ENCODE measurements at places on chromosomes 16 and 17. TPM values are rescaled to one million over a fixed set of nuclear protein-coding genes. Genes with fewer than 3 reads are reported as not detected.
A peak's percentile ranks its signal among the peaks of the same experiment; 100 is the strongest.

DNA sequence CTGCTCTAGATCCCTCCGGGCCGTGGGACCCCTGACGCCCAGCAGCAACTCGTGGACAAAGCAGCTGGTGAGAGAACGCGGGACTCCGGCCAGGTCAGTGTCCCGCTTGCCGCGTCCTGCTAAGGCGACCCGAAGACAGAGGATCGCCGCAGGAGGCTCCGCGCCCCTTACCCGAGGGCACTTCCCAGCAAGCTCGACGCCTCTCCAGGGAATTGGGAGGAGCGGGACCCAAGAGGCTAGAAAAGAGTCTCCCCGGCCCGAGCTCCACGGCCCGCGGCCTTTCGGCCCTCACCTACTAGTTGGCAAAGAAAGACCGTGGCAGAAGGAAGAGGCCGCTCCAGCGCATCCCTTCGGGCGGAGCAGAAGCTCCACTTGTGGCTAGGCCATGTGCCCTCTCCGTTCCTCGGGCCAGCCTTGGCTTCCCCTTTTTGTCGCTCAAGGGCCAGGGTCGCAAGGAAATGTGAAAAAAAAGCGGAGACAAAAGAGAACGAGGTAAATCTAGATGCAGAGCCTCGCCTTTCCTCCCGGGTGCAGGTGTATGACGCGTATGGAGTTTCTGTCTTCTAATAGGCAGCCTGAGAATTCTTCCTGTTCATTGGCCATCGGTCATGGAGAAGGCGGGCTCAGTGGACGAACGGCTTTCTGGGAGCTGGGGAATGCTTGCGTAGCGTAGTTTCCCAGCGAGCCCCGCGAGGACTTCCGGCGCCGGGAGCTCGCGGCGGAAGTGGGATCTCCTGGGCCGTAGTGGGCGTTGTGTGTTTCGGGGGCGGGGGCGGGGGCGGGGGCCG is at the start of gene ZNF213:
ZNF213 (plus strand) TSS at position 692 of the 788 bp plus-strand sequence. CDS start 2,252 bp downstream, outside the sequence.
- no peaks in the 10 kb centered on the region for H3K27me3 ChIP-seq
- H3K4me1 ChIP-seq, result peaks cover 27% of the 10 kb centered on the region
- H3K4me3 ChIP-seq, result peak within 1 kb of the TSS; percentile 96

DNA sequence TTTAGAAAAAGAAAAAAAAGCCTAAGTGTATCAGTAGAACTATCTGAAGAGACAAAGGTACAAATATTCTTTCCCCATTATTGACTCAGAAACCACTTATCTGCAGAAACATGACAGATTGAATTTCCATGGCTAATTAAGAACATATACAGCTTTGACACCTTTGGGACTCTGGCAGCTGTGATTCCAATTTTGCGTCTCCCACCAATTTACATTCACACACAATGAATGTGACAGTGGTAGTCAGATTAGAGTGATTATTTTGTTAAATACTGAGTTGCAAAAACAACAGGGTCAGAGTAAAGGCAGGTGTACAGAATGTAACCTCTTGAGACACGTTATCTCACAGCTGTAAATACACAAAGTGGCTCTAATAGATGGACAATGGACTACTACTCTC is 5.3 kb upstream of the PPM1D start:
- H3K4me3 ChIP-seq, result no peak overlapping the region
- H3K27me3 ChIP-seq, result no peaks in the 10 kb centered on the region

DNA sequence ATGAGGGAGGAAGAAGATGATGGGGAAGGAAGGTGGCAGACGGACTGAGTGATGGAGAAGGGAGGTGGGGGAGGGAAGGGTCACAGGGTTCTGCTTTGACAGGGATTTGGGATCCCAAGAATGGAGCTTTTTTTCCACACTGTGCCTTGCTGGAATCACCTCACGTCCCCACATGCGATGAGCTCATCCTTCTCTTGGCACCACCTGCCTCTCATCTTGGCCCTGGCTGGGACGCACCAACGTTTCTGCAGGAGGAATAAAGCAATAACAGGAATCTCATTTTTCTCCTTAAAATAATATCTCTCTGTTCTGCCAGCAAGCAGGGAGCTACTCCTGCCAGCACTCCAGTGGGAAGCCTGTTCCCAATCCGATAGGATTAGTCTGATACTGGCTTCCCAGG is 47.8 kb downstream of the MEOX1 start:
- no peaks in the 10 kb centered on the region for H3K36me3 ChIP-seq
- H3K4me1 ChIP-seq, result no peaks in the 10 kb centered on the region
- H3K27ac ChIP-seq, result no peak overlapping the region
- H3K4me3 ChIP-seq, result no peak overlapping the region

The ADCY7 gene
- polyA plus RNA-seq, result 2.8 TPM

GRCh38 chr17:82843904-82844680 is 4.3 kb upstream of the ZNF750 start:
- no peaks in the 10 kb centered on the region for H3K4me1 ChIP-seq
- H3K27me3 ChIP-seq, result no peaks in the 10 kb centered on the region
- no peak overlapping the region for H3K27ac ChIP-seq
- DNase-seq, result no peak
- no peaks in the 10 kb centered on the region for H3K36me3 ChIP-seq
- no peak overlapping the region for H3K4me3 ChIP-seq

DNA sequence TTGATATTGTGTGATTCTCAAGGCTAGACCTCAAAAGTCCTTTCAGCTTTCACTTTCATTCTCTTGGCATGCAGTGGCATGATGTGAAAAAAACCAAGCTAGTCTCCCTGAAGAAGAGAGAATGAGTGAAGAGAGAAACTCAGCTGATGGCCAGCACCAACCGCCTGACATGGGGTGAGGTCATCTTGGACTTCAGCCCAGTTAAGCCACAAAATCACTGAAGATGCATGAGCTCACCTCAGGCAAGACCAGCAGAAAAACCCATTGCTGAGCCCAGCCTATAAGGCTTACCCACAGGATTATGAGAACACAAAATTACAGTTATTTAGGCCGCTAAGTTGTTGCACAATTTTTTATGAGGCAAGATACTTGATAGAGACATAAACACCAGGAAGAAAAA is 496.5 kb downstream of the TOX3 start:
- H3K27me3 ChIP-seq, result no peaks in the 10 kb centered on the region
- no peak overlapping the region for H3K27ac ChIP-seq
- no peak overlapping the region for H3K4me3 ChIP-seq
- H3K4me1 ChIP-seq, result no peaks in the 10 kb centered on the region

DNA sequence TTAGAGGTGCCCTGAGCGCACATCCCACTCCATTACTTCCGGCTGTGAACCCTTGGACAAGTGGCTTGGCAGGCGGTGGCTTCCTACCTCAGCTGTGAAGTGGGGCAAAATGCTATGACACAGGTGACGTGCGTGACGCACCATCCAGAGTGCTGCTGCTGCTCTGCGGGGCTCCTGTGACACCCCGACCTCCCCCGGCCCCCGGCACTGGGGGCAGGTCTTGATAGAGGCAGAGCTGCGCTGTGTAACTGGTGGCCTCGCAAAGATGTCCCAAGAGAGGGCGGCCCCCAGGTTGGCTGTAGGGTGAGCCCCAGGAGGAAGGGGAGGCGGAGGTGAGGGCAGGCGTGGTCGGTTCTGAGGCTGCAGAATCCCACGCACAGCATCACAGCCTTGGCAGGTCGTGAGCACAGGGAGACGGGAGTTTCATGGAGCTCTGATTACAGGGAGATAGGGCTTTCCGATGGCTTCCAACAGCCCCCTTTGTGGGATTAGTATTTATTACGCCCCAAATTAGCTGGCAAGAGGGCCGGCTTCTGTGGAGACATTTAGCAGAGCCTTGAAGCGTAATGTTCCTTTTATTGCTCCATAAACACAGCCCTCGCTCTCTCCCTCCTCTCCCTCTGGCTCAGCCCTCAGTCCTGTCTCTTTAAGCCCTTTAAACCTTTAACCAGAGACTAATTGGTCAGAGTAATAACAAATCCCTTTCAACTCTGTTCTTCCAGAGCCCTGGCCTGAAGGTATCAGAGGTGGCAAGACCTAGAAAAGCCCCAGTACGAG is 328.1 kb downstream of the C16orf95 start:
- H3K4me1 ChIP-seq, result no peaks in the 10 kb centered on the region
- H3K27me3 ChIP-seq, result peaks cover 4% of the 10 kb centered on the region
- H3K27ac ChIP-seq, result no peak overlapping the region
- no peaks in the 10 kb centered on the region for H3K36me3 ChIP-seq

GRCh38 chr16:22335668-22336246 is 38.5 kb downstream of the POLR3E start:
- H3K27ac ChIP-seq, result no peak overlapping the region
- peaks cover 29% of the 10 kb centered on the region for H3K36me3 ChIP-seq
- no peaks in the 10 kb centered on the region for H3K27me3 ChIP-seq
- no peaks in the 10 kb centered on the region for H3K4me1 ChIP-seq

DNA sequence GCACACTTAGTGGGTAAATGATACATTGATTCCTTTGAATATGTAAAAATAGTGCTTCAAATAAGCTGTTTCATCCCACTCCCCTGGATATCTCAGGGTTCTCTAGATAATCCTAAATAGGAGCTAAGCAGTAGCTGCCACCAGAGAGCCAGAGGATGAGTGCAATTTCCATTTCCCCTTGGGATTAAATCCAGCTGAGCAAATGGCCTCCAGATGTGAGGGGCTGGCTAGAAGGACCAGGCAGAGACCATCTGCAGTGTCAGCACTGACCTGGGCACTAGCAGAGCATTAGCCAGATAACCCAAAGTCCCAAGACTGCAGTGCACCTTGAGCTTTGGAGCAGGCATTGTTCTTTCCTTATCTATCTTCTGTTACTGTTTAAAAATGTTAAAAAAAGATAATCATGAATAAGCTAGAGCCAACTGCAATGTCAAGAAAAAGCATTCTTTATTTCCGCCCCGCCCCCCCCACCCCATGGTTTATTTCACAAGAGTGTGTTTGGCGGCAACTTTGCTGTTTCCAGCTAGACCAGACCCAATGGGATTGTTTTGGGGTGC is 19.5 kb downstream of the GPR179 start:
- H3K4me1 ChIP-seq, result no peaks in the 10 kb centered on the region
- no peaks in the 10 kb centered on the region for H3K27me3 ChIP-seq
- H3K4me3 ChIP-seq, result no peak overlapping the region

- no peak for DNase-seq
- peaks cover 6% of the 10 kb centered on the region for H3K27me3 ChIP-seq
- no peak overlapping the region for H3K27ac ChIP-seq
- no peak overlapping the region for H3K4me3 ChIP-seq
- no peaks in the 10 kb centered on the region for H3K36me3 ChIP-seq
These were observed 10.5 kb upstream of the KRT23 start for GRCh38 chr17:40947929-40948328.

DNA sequence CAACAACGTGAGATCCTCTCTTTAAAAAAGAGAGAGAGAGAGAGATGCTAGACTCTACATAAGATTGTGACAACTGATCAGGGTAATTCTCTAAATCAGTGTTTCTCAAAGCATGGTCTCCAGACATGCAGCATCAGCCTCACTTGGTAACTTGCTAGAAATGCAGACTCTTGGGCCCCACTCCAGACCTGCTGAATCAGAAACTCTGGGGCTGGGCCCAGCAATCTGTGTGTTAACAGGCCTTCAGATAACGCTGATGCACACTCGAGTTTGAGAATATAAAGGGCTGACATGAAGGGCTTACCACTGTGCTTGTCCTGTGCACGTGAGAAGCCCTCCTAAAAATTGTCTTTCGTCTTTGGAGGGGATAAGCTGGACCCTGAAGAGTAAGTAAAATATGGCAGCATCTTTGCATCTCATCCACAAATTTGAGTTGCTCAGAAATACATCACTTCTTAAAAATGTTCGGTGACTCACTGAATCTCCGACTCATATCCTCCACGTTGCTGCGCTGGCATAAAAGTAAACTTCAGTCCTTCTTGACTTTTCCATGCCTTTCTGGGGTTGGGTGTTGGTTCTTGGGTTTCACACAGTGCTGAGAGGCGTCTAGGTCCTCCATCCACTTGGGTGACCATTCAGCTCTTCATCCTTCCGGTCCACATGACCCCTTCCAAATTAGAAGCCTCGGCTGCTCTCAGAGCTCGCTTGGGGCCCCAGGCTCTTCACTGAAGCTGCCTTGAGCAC is 26.1 kb upstream of the KDM8 start:
- no peaks in the 10 kb centered on the region for H3K36me3 ChIP-seq
- DNase-seq, result no peak
- H3K4me3 ChIP-seq, result no peak overlapping the region
- no peaks in the 10 kb centered on the region for H3K4me1 ChIP-seq
- H3K27me3 ChIP-seq, result no peaks in the 10 kb centered on the region

DNA sequence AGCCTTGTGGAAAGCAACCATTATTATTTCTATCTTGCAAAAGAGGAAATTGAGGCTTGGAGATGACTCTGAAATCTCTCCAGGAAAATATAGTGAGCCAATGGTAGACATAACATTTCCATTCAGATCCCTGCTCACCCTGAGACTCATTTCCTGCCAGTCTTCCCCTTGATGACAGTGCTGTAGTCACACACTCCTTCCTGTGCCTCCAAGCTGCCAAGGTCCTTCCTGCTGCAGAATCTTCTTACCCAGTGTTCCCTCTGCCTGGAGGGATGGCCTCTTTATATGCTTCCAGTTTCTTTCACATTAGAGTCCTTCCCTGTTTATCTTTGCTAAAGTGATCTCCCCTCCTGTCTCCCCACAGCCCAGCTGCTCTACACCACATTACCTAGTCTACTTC is 648.1 kb downstream of the TOX3 start:
- no peaks in the 10 kb centered on the region for H3K36me3 ChIP-seq
- DNase-seq, result no peak
- no peak overlapping the region for H3K27ac ChIP-seq

Data from adrenal gland (tissue), 19 donors.